ENCODE measurements at places on chromosomes 4 and X.

DNA sequence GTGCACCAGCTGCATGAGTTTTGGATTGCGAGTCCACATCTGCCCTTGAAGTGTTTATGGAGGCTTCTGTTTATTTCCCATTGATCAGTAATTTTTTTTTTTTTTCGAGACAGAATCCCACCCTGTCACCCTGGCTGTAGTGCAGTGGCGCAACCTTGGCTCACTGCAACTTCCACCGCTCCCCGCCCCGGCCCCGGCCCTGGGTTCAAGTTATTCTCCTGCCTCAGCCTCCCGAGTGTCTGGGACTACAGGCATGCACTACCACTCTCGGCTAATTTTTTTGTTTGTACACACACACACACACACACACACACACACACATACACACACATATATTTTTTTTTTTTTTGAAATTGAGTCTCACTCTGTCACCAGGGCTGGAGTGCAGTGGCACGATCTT is 46.1 kb downstream of the SMAD1 start:
- DNase-seq, result no peak

DNA sequence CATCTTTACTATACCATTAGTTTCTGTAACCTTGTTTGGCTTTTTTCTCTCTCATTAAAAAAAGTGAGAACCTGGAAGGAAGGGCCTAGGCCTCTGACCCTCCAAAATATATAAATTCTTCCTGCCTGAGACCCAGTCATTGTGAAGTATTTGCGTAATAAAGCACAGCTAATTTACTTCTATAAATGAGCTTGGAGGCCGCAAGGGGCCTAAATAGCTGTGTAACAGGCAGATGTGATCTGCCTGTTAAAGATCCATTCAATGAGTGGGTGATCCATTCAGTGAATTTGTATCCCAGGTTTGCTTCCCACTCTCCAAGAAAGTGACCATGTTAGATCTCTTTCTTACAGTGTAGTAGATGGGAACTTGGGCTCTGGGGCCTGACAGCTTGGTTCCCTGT is 595 bp upstream of the PYURF start:
- DNase-seq, result no peak

- DNase-seq, result no peak
Observed at GRCh38 chrX:132480581-132481203, 8.1 kb downstream of the MBNL3 start.

DNA sequence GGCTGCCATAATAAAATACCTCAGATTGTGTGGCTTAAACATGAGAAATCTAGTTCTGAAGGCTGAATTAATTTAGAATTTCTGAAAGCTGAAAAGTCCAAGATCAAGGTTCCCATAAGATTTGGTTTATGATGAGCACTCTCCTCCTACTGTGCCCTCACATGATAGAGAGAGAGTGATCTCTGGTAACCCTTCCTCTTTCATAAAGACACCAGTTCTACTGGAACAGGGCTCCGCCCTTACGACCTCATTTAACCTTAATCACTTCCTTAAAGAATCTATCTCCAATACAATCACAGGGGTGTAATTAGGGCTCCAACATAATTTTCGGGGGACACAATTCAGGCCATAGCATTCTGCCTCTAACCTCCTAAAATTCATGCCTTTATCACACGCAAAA is 194.0 kb upstream of the MAB21L2 start:
- no peak for DNase-seq

- DNase-seq, result no peak
Observed at GRCh38 chr4:130288576-130288975, 1192.6 kb downstream of the C4orf33 start.

- no peak for DNase-seq
Observed at GRCh38 chr4:178633263-178633662, 1191.0 kb upstream of the AGA start.

DNA sequence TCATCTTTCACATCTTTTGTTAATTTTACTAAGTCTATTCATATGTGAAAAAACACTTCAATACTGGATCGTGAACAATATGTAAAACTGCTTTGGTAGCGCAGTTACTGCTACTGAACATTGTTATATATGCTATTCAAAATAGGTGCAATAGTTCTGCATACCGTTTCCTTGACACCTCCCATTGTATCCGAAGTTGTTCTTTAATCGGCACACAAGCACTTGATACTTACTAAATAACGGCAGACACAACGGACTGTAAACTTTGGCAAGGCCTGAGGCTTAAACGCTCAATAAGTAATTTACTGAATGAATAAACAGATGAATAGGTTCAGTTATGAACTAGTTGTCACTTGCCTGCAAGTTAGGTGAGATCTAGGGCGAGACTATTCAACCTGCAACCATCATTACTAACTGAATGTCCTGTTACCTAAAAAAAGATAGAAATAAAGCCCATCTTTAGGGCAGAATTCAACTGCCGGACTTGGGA is 620 bp downstream of the ANAPC10 start:
- DNase-seq, result no peak

- DNase-seq, result no peak
Observed at GRCh38 chr4:44978020-44978419, 251.7 kb upstream of the GNPDA2 start.

- DNase-seq, result no peak
Observed at GRCh38 chrX:57121816-57122215, 468 bp upstream of the SPIN2B start.

DNA sequence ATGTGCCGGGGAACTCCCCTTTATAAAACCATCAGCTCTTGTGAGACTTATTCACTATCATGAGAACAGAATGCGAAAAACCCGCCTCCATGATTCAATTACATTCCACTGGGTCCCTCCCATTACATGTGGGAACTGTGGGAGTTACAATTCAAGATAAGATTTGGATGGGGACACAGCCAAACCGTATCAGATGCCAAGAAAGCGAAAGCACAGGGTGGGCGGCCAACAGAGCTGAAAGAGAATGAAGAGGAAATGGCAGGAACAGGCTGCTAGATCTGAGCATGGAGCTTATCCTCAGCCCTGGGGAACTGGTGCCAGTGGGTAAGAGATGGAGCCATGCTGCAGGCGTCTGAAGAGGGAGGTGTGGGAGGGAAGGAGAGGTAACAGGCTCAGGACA is 117.7 kb upstream of the PNPLA4 start:
- DNase-seq, result no peak

GRCh38 chr4:71004281-71004851 is 10.9 kb downstream of the DCK start:
- DNase-seq, result no peak

GRCh38 chr4:4662230-4662629 is 120.4 kb upstream of the STX18 start:
- no peak for DNase-seq

GRCh38 chr4:127103681-127104115 is 529.1 kb upstream of the INTU start:
- no peak for DNase-seq

DNA sequence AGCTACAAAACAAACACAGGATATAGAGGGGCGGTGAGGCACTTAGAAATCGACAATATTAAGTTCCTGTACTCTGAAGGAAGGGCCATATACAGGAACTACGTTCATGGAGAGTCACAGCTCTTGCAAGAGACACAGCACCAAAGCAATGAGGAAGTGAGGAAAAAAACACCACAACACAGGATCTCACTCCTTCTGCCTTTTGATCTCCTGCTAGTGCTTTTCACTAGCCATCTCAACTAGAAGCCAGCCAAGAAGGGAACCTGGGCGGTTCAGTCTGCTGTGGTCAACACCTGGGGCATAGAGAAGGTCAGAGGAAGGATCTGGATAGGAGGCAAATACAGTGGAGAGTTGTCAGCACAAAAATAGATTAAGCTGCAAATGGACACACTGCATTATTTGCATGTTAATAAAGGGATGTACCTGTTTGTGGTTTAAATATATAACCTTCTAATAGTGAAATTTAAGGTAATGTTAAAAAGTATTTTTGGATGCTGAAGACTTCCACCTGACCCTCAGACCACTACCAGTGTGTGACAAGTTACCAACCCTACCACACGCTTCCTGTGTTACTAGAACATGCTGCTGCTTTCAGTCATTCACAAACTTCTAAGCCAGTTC is 104.6 kb downstream of the DTHD1 start:
- no peak for DNase-seq

Data from activated naive CD8-positive, alpha-beta T cell treated with anti-CD3 and anti-CD28 coated beads, Interleukin-2, amount 50 U/mL, for 16 hours (primary cell).